ENCODE measurements at places on chromosomes 3 and 15.

GRCh38 chr15:70605606-70606410, 157.6 kb downstream of the UACA start:
- no peak for DNase-seq

- no peak for DNase-seq
Measured at GRCh38 chr3:45317710-45318109, 70.7 kb upstream of the LARS2 start.

GRCh38 chr15:59571606-59572005, 40.0 kb upstream of the GCNT3 start:
- DNase-seq = no peak

- DNase-seq = no peak
Measured at GRCh38 chr3:127532561-127533203, 57.9 kb downstream of the TPRA1 start.

GRCh38 chr3:122982216-122983185, 45.1 kb downstream of the SEMA5B start:
- no peak for DNase-seq

DNA sequence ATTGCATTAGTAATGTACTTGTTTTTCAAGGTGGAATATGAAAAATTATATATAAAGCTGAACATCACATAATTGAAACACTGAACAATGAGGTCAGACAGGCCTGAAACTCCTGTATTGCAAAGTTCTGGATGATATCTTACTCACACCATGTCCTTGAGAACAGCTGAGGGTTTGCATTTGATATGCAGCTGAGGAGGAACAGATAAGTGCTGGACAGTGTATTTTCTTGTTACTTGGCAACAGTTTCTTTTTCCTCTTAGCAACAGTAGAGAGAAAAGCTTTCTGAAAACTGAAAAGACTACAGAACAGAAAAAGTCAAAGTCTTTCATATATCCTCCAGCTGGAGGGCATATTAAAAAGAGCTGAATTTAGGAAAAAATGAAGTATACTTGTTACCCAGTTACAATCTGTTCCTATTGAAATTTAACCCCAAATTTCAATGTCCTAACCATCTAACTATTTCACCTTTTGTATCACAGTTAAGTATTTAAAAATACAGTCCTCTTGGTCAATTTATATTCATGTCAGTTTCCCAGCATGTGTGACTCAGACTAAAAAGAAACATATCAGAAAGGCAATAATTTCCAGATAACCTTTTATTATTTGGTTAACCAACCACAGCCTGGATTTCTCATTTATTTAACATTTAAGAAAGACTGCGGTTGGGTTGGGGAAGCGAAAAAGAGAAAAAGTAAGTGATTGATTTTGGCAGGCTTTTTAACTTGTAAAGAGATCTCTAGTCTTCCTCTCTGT, 733.0 kb upstream of the DPPA4 start:
- no peak for DNase-seq

DNA sequence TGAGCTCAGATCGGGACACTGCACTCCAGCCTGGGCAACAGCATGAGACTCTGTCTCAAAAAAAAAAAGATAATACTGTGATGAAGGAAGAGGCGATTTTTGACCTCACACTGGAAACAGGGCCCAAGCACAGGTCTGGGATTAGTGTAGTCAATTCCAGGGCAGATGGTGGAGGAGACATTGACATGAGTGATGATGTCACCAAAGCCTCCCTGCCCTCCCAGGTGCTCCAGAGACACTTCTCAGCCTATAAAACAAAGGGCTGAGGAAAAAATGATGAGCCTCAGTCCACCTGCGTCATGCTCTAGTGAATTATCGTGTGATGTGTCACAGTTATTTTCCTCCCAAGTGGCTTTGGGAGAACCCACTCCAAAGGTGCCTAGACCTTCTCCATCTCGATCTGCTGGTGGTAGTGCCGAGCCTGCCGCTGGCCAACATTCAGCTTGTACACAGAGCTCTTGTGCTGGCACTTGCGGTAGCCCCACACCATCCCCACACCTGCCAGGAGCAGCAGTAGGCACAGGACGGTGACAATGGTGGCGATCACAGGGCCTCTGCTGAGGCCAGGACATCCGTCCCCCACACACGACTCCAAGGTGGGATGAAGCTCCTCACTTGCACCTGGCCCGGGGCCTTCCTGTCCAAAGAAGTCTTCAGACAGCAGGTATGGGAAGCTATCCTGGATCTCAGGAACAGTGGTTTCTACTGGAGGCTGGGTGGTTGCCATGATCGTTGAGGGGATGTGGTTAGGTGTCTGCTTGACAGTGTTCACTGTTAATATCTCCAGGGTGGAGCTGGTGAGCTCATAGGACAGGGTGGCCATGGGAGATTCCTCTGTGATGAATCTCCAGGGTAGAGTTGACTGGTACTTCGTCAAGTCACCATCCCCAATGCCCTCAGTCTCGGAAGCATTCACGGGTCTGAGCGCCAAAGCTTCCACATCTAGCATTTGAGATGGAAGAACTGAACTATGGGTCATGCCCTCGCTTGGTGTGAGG, 38.8 kb downstream of the CRTAP start:
- no peak for DNase-seq

GRCh38 chr3:151625586-151625985, 108.1 kb upstream of the AADACL2 start:
- no peak for DNase-seq

DNA sequence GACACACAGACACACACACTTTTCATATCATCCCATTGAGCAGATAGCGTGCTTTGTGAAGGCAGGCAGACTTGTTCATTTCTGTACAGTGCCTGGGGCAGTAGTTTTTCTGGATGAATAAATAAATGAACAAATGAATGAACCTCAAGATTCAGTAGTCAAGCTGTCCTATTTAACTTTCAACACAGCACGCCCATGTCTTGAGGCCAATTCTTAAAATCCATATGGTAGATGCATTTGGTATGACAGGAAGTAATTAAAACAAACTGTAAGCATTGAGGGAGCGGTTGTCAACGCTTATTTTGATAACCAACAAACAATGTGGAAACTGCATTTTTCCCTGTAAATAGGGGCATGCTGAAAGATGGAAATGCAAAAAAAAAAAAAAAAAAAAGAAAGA, 80.0 kb upstream of the BNC1 start:
- DNase-seq = no peak

DNA sequence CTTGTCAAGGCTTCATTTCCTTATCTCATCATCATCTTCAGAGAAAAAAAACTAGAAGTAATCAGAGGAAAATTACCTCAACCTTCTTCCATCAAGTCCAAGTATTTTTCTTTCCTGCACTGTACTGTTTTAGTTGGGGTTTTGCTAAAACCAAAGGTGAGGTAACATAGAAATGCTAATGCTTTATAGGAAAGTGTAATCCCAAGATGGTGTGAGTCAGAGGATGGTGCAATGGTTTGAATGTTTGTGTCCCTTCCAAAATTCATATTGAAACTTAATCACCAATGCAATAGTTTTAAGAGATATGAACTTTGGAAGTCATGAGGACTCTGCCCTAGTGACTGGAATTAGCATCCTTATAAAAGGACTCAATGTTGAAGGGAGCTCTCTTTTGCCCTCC, 79.5 kb downstream of the KBTBD8 start:
- no peak for DNase-seq

DNA sequence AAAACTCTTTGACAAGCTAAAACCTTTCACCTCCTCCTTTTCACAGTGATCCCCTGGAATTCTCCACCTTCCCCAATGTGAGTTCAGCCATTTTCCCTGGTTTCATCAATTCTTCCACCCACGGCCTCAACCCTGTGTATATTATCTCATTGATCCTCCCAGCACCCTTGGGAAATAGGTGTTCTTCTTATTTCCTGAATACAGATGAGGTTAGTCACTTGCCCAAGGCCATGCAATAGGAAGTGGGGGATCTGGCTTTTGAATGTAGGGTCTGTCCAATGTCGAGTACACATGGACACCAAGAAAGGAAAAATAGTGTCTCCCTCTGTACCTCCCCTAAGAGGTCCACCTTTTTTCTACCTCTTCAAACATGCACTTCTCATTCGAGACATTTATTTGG, 262.8 kb upstream of the ST8SIA2 start:
- DNase-seq = no peak

Data from stimulated activated CD8-positive, alpha-beta memory T cell treated with anti-CD3 and anti-CD28 coated beads, Interleukin-4, amount 100 ng/mL, for 1 hour (primary cell).